ENCODE measurements at places on chromosomes 1 and 21. TPM values are rescaled to one million over a fixed set of nuclear protein-coding genes. Genes with fewer than 3 reads are reported as not detected.
A peak's percentile ranks its signal among the peaks of the same experiment; 100 is the strongest.

DNA sequence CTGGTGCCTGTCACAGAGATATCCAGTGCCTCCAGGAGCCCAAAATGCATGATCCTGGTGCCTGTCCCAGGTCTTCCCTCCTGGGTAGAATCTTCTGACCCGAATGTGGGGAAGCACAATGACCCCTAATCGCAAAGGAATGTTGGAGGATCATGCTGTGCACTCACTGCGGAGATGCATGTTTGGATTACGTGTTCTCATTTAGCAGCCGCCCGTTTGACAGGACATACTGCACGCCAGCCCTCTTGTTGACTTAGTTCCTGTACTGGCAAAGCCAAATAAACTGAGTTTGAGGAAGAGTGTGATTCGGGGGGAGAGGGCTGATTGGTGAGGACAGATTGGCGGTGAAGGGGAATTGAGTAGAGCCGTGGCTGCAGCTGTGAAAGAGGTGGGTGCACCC, 85.9 kb upstream of the SIM2 start:
- no peak overlapping the region for H3K27ac ChIP-seq
- no peaks in the 10 kb centered on the region for H3K4me1 ChIP-seq
- no peaks in the 10 kb centered on the region for H3K36me3 ChIP-seq
- no peak for DNase-seq

DNA sequence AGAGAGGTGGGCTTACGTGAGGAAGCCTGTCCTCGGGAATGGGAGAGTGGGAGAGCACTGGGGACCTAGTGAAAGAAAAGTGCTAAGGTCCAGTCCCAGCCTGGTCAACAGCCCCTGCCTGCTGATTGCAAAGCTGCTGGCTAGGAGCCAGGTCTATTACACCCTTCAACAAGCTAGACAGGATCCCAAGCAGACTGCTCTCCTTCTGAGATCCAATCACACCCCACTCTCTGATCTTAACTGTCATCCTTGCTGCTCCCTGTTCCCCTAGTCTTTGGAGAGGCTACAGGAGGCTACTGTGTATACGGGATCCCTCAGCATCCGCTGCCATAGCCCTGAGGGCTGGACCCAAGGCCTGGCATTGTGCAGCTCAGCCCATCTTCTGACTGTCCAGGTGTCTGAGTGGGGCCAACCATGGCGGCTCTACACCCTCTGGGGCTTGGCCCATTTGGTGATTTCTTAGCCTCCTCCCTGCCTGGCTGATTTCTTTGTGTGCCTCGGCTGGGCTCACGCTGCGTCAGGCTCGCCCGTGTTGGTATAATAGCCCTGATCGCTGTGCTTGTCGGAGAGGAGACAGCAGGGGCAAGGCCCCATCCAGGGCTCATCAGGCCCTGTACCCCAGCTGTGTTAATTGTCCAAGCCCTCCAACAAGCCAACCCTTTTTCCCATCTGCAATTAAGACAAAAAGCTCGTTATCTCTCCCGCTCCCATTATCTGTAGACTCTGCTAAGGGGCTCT, 43.9 kb downstream of the NAV1 start:
- no peak overlapping the region for H3K27ac ChIP-seq
- H3K27me3 ChIP-seq: no peaks in the 10 kb centered on the region
- H3K4me1 ChIP-seq: peaks cover 23% of the 10 kb centered on the region
- DNase-seq: peak; percentile 37
- H3K36me3 ChIP-seq: no peaks in the 10 kb centered on the region

DNA sequence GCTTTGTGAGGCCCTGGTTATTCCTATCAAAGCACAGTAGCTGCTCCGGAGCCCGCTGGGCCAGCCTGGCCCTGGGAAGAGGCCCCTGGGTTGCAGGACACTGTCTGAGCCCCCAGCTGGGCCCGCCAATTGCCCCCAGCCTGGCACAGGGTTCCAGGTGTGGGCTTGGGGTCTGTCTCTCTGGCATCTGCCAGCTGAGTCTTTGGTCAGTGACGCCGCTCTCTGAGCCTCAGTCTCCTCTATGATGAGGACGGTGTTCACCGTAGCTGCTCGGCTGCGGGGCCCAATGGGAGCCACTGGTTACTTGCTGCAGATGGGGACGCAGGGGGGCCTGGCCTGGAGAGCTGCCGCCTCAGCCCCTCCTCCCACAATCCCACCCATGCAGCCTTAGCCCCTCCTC, 41.0 kb downstream of the TP73 start:
- no peak overlapping the region for H3K27ac ChIP-seq
- DNase-seq: no peak
- H3K27me3 ChIP-seq: peaks cover 20% of the 10 kb centered on the region
- no peaks in the 10 kb centered on the region for H3K36me3 ChIP-seq
- H3K4me3 ChIP-seq: no peak overlapping the region

GRCh38 chr1:97780884-97781283, 139.9 kb downstream of the DPYD start:
- no peaks in the 10 kb centered on the region for H3K36me3 ChIP-seq
- no peak for DNase-seq
- H3K27ac ChIP-seq: no peak overlapping the region
- H3K4me1 ChIP-seq: no peaks in the 10 kb centered on the region

Gene ADAM30
- total RNA-seq: not detected

- no peaks in the 10 kb centered on the region for H3K27me3 ChIP-seq
- H3K4me1 ChIP-seq: no peaks in the 10 kb centered on the region
- no peak overlapping the region for H3K27ac ChIP-seq
- DNase-seq: no peak
Measured at GRCh38 chr1:196577386-196577785, 30.9 kb downstream of the KCNT2 start.

Data from lower lobe of right lung (tissue), 2 donors.